ENCODE measurements at places on chromosomes 3 and 15.

DNA sequence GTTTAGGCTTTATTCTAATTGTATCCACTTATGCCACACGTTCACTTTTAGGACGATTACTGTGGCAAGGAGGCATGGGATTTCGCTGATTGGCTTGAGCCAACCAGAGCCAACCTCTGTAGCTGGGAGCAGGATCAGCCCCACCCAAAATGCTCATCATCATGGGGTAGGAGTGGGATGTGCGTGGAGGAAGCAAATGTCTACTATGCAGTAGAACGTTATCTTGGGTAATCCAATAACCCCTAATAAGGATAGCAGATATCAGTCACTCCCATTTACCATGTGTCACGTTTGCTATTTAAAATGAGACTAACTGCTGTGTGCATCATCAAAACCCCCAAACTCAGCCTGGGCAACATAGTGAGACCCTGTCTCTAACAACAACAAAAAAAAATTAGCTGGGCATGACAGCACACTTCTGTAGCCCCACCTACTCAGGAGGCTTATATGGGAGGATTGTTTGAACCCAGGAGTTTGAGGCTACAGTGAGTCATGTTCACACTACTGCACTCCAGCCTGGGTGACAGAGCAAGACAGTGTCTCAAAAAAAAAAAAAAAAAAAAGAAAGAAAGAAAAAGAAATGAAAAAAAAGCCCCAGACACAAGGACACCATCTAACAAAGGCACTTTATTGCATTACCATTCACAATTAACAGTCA is 17.8 kb upstream of the ITGB5 start:
- no peak for DNase-seq

GRCh38 chr3:190326930-190327329 is 4.7 kb upstream of the CLDN1 start:
- no peak for DNase-seq

- no peak for DNase-seq
Measured at GRCh38 chr3:180990505-180990904, 969 bp upstream of the DNAJC19 start.

GRCh38 chr15:66682865-66683264 is 19.2 kb upstream of the SMAD6 start:
- no peak for DNase-seq

DNA sequence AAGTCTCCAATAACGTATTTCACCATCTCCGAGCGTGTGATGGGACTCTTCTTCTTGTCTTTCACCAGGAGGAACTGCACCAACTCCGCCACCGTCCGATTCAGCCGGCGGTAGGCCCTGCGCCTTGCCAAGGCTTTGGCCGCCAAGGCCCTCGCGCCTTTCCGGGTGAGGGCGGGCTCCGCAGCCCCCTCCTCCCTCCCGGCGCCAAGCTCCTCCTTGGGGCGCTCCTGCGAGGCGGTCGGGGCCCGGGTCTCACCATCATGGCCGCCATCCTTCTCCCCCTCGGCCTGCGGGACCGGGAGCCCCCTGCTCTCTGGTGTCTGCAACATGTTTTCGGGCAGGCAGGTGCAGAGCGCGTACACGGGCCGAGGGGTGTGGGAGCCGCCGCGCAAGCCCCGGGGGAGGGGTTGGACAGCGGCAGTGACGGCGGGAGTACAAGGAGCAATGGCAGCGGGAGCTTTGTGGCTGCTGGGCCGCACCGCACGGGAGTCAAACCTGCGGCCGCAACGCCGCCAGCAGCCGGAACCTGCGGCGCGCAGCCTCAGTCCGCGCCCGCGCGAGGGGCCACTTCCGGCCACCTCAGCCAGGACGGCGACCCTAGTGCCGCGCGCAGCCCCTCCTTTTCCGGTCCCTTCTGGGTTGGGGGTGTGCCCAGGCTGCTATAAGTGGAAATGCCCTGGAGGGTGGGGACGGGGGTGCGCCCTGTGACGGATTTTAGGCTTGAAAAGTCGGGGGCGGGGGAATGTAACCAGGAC is at the start of gene MAGEF1:
TSS of gene MAGEF1 (minus strand) at position 572 of the 755 bp plus-strand sequence. CDS start at position 329, 243 bp downstream.
- DNase-seq = peak; percentile 27

DNA sequence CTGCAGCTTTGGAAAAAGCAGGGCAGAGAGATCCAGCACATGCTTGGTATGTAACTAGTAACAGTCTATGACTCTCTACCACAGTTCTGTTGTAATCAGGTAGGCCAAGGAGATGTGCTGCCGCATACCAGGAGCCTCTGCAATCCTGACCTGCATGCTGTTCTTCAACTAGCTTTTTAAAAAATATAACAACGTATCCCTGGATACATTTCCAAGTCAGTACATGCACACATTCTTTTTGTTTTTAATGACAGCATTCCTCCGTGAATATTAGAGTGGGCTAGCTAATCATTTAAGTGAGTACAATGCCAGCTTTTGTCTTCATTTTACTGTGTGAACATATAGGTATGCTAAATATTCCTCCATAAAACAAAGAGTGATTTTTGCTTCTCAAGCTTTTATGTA is 437.8 kb downstream of the RBMS3 start:
- no peak for DNase-seq

DNA sequence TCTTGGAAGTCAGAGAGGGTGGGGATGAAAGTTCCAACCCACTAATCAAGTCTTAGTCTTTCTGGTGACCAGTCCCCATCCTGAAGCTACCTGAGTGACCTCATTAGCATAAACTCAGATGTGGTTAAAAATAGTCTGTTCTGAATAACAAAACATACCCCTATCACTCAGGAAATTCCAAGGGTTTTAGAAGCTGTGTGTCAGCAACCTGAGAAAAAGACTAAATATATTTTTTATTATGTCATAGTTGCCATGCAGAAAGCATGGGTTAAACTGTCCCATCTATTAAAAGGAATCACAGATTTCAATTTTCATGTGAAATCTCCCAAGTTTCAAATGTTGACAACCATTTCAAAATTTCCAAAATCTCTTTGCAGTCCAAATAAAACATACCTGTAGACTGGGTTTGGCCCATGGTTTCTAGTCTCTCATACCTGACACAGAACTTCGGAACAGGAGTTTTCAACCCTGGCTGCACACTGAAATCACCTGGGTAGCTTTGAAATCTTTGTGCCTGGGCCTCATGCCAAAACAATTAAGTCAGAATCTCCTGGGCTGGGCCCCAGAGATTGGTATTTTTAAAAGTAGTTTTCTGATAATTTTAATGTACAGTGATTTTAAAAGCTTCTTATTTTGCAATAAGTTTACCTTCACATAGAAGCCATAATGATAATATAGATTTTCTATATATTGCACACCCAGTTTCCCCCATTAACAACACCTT is 476.3 kb downstream of the RBMS3 start:
- DNase-seq = no peak

- DNase-seq = no peak
Measured at GRCh38 chr15:37773111-37773860, 161.2 kb upstream of the TMCO5A start.

- DNase-seq = no peak
Measured at GRCh38 chr15:86317384-86317740, 237.7 kb downstream of the AGBL1 start.

GRCh38 chr15:59179717-59180116 is 26.9 kb upstream of the LDHAL6B start:
- no peak for DNase-seq

GRCh38 chr15:64847876-64848716 is 6.4 kb downstream of the PLEKHO2 start:
- no peak for DNase-seq

DNA sequence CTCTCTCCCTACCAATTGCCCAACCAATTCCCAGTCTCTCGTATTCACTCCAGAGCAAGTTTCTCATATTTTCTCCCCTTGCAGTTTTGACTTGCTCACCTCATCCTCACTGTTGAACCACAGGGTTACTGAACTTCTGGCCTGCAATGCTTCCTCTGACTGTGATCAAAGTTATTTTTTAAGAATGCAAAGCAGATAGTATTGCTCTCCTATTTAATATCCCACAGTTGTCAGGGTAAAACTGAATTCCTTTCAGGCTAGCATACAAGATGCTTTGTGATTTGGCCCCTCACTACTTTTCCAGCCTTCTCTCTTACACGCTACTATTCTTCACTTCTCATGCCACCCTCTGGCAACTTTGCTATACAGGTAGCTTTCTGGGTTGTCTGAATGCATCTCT is 80.9 kb downstream of the LRRFIP2 start:
- no peak for DNase-seq

DNA sequence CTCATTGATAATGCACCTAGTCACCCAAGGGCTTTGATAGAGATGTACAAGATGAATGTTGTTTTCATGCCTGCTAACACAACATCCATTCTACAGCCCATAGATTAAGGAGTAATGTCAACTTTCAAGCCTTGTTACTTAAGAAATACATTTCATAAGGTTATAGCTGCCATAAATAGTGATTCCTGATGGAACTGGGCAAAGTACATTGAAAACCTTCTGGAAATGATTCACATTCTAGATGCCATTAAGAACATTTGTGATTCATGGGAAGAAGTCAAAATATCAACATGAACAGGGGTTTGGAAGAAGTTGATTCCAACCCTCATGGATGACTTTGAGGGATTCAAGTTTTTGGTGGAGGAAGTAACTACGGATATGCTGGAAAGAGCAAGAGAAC is 135.2 kb downstream of the TLE3 start:
- no peak for DNase-seq

GRCh38 chr3:143668924-143669790 is 179.1 kb downstream of the SLC9A9 start:
- no peak for DNase-seq

DNA sequence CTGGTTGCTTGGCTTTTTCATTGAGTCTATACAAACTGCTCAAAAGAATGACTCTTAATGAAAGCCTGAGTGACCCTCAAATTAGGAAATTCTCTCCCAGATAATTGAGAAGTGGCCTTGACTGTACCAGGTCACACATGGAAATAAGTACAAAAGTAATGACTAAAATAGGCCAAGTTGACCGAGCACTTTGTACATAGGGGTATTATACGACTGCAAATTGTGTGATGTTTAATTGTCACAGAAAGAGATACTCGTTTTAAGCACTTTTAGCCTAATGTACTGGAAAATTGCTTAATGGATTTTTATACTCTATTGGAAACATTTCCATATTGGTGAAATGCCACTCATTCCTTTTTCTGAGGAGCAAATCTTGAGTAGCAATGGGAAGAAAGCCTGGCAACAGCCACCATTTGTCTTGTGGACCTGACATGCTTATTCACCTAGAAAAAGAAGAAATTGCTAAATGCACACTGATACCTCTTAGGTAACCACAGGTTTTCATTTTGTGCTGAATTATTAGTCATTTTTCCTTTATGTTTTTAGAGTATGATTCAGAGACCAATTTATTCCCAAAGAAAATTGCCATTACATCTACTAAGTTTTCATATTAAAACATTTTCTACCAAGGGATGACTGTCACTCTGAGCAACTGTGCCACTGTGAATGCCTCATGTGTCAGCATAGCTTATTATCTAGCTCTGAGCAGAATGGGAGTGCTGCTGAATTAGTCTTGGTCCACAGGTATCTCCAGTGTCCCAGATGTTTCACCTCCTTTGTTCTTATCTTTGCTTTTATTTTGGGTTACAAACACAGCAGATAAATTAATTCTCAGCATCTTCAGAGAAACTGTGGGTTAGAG is 8.9 kb upstream of the PXK start:
- DNase-seq = no peak

DNA sequence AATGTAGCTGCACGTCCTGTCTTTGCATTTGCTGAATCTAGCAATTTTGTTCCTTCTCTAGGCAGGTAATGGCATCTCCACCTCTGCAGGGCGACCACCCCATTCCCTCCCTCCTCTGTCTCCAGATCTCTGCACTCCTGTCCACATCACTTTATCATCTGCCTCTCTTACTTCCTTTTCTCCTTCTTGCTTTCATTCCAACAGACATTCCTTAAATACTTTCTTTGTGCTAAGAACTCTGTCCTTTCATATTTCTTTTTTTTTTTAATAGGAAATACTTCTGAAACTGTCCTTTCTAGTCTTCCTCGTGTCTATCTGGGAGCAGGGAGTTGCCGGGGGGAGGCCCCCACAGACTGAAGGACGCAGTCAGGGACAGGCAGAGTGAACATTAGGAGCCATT is 7.2 kb downstream of the ITIH3 start:
- no peak for DNase-seq

- no peak for DNase-seq
Measured at GRCh38 chr3:13706886-13707285, 158.0 kb downstream of the FBLN2 start.

DNA sequence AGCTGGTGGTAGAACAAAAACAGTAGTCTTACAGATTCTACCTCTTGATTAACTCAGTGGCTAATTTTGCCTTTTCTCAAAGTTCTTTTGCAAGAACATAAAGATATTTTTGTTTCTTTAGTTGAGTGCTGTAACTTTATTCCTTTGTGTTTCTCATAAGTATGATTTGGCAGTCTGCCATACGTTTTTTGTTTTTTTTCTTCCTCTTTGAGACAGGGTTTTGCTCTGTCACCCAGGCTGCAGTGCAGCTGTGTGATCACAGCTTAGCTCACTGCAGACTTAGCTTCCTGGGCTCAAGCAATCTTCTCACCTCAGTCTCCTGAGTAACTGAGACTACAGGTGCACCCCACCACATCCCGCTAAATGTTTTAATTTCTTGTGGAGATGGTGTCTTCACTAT is 22.4 kb downstream of the B3GNT5 start:
- DNase-seq = no peak

DNA sequence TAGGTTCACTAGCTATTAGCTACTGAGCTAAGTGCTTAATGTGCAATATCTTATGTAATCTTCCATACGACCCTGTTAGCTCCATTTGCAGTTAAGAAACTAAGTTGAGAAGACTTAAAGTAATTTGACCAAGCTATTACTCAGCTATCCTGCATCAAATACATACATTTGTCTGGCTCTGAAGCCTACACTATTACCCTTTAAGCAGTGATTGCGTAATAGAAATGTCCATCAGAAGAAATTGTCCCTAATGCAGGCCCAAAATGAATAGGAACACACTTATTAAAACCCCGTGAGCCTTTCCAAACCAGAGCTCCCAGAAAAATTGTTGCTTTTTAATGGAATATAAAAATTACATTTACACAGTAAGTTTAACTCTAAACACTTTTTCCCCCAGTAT is 5.3 kb upstream of the MYO1E start:
- DNase-seq = no peak

DNA sequence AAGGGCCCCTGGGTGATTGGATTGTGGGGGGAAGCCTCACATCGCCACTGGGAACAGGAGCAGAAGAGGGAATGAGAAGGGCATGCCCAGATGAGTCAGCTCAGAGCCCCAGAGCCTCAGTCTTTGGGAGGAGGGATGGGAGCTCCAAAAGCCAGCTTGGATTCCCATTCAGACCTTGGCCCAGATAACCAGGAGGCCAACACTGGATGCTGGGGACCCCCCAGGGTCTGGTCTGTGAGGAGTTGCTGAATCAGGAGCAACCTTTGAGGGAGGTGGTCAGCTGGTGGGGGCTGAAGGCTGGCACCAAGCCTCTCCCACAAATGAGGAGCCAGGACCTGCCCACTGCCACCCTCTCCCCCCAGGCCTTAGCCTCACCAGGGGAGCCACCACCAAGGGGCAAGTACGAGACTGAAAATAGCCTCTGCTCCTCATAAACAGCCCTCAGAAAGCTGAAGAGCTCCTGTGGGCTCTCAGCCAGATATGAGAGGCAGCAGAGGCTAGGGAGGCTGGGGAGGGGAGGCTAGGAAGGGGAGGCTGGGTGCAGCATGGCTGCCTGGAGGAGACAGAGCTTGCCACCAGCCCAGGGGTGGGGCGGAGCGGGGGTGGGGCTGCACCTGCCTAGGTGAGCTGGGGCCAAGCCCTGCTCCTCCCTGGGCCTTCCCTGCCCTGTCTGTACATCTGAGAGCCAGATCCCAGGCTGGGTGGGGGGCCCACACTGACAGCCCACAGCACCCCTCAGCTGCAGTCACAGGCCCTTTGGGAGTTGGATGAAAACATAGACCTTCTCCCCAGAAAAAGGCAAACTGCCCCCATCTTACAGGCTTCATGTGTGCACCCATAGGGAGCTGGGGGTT is 99.8 kb downstream of the SEC22A start:
- DNase-seq = no peak
